G401 (cell line): ENCODE measurements at places on chromosomes 4 and X. TPM values are rescaled to one million over a fixed set of nuclear protein-coding genes. Genes with fewer than 3 reads are reported as not detected.

DNA sequence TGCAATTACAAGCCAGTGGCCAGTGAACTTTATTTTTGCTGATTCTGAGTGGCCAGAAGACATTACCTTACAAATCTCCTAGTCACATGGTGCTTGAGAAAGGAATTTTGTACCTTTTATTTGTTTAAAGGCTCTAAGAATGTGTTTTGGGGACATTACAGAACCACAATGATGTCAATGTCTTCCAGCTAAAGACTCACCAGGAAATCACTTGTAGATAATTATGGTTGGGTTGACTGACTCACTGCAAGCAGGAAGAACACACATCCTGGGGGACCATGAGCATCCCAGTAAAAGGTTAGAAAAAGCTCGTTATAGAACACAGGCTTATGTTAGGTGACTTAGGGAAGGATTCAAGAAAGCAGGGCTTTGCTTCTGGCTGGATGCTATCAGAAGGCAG is 119.4 kb upstream of the FAM9B start:
- no peak for DNase-seq

DNA sequence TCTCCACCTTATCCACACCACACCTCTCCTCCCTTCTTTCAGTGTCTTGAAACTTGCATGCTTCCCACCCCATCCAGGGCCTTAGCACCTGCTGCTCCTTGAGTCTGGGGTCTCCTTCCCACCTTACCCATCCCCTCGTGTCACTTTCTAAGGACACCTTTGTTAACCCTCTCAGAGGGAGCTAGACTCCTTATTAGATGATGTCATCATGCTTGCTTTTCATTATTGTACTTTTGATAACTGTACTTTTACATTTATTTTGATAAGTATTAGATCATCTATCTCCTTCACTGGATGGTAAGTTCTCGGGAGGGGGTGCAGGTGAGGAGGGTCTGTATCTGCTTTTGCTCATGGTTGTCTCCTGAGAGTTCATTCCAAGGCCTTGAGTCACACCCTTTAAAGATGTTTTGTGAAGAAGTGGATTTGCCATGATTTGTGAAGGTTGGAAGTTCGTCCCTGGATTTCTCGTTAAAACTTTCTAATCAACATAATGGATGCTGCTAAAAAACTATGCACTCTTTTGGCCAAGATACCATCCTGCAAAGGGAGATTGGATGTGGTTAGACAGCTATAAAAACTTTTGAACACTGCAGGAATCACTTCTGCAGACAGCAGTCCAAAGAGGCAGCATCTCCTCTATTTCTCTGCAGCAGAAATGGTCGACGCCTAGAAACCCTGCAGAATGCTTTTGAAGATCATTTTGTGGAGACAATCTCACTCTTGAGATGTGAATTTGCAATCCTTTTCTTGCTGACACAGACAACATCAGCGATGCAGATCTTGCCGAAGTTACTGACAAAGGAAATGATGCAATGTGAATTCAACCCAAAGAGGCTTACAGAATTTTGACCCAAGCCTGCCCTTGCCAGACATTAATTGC is 69.6 kb downstream of the ENPP6 start:
- DNase-seq = no peak

DNA sequence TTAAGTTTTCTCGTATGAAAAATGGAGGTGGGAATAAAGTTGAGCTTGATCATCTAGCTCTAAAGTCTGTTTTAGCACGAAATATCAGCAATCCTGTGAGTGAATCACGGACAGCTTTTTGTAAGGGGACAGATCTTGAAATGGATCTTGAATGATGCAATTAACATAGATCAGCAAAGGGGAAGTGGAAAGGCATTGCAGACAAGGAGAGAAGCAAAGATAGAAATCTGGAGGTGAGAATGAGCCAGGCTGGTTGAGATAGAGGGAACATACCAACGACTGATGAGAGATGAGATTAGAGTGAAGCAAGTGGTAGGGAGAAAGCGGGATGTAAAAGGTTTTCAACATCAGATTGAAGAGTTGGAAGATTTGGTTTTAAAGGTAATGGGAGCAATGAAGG is 4.6 kb upstream of the DGKK start:
- no peak for DNase-seq

- DNase-seq = no peak
These were observed 105.5 kb downstream of the TMEM164 start for GRCh38 chrX:110108381-110108821.

GRCh38 chr4:28082686-28083390 is 1222.2 kb downstream of the STIM2 start:
- no peak for DNase-seq

DNA sequence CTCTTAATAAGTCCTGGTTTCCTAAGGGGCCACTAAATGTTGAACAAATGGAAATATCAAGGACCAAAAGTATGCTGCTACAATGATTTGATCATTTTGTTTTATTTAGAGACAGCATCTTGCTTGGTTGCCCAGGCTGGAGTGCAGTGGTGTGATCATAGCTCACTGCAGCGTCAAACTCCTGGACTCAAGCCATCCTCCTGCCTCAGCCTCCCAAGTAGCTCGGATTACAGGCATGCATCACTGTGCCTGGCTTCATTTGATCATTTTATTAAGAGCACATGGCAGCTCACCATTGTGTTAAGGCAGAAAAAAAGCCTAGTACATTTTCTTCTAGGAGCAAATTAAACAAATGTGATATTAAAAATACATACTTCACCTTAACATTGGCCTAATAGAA is 52.7 kb downstream of the DCLK2 start:
- DNase-seq = no peak

SOX3 gene
- not detected in 2 replicates for total RNA-seq
